ENCODE measurements at places on chromosomes 4 and X. TPM values are rescaled to one million over a fixed set of nuclear protein-coding genes. Genes with fewer than 3 reads are reported as not detected.

DMD gene
- 26.7 TPM for total RNA-seq

RS1 gene
- not detected for total RNA-seq

SORBS2 gene
- 33.4 TPM for total RNA-seq

SHROOM4 gene
- 2.7 TPM for total RNA-seq

ADRA2C gene
- 3.2 TPM for total RNA-seq

P2RY8 gene
- total RNA-seq, result 0.44 TPM

MXRA5 gene
- total RNA-seq, result 4.5 TPM

PNMA6A gene
- not detected for total RNA-seq

CCDC120 gene
- total RNA-seq, result 40.3 TPM

SPANXN3 gene
- total RNA-seq, result not detected

F11 gene
- total RNA-seq, result not detected

TMEM150C gene
- 3.8 TPM for total RNA-seq

NXF2 gene
- not detected for total RNA-seq

KLB gene
- 0.34 TPM for total RNA-seq

TMSB15B gene
- total RNA-seq, result 1.5 TPM

SOWAHB gene
- 21.0 TPM for total RNA-seq

USP17L29 gene
- not detected for total RNA-seq

YY2 gene
- 3.4 TPM for total RNA-seq

YIPF7 gene
- not detected for total RNA-seq

IQSEC2 gene
- total RNA-seq, result 6.9 TPM

TRPC3 gene
- not detected for total RNA-seq

CENPVL2 gene
- total RNA-seq, result not detected

SPARCL1 gene
- 37.3 TPM for total RNA-seq

INTU gene
- total RNA-seq, result 11.4 TPM

GPRASP2 gene
- 6.1 TPM for total RNA-seq

RBMXL3 gene
- total RNA-seq, result not detected

AKAP4 gene
- not detected for total RNA-seq

TRO gene
- 7.1 TPM for total RNA-seq
